Cerebellar nuclear complex (tissue), 1 donor: ENCODE measurements at places on chromosomes 5 and 9.

- peak; percentile 2 for DNase-seq
These were observed 107.4 kb upstream of the LHFPL2 start for GRCh38 chr5:78755822-78756429.

- no peak for DNase-seq
These were observed 72.6 kb upstream of the LRRTM2 start for GRCh38 chr5:138947780-138948179.

GRCh38 chr9:3848445-3849114 is 322.8 kb upstream of the RFX3 start:
- no peak for DNase-seq

GRCh38 chr9:37617832-37618231 is 25.4 kb upstream of the TOMM5 start:
- no peak for DNase-seq

DNA sequence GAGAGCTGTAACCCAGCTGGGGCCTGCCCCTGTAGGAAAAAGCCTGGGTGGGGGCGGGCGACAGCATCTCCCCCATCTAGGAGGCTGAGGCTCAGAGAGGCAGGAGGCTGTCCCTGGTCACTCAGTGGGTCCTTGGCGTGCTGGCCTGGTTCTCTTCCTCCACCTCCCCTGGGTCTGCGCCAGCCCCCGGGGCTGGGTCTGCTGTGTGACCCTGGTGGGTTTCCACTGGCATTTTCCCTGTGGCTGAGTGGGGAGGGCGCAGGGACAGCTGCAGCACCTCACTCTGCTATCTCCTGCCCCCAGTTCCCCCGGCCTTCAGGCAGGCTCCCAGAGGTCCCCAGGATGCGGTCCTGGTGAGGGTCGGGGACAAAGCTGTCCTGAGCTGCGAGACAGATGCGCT is 59.5 kb upstream of the ASS1 start:
- no peak for DNase-seq

DNA sequence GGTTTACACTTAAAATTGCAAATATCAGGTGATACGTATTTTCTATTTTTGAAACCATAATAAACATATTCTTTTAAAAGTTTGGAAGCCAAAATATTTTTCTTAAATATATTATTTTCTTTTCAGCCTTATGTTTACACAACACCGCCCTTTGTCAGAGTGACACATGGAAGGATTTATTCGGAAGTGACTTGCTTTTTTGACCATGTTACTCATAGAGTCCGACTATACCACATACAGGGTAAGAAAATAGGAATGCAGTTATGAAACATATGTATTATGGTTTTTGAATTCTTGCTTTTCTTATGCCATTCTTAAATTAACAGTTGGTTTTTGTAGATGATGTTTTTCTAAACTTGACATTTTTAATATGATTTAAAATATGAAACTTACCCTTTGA is 133.9 kb downstream of the MAN2A1 start:
- no peak for DNase-seq
